T follicular helper cell (primary cell): ENCODE measurements at places on chromosomes 5 and 9.
A peak's percentile ranks its signal among the peaks of the same experiment; 100 is the strongest.

DNA sequence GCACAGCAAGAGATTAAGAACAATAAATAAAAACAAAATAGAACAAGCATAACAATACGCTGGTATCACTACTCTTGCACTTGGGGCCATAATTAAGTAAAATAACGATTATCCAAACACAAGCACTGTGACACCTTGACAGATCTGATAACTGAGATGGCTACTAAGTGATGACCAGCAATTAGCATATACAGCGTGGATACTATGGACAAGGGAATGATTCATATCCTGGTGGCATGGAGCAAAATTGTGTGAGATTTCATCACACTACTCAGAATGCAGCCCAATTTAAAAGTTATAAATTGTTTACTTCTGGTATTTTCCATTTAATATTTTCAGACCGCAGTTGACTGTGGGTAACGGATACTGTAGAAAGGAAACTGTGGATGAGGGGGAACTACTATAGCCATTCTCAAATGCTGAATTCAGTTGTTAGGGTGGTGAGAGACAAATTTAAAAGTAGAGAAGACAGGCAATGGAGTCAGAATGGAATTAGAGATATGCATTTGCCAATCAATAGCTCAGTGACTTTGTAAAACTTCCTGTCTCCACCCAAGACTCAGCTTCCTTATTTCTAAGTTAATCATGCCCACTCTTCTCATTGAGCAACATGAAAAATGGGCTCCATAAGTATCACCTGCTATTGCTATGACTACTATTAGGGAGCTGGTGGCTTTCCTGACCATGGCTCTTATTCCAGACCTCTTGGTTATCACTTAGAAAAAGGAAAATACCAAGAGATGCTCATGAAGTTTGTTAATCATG, 300.8 kb downstream of the TRIM32 start:
- no peak for DNase-seq

DNA sequence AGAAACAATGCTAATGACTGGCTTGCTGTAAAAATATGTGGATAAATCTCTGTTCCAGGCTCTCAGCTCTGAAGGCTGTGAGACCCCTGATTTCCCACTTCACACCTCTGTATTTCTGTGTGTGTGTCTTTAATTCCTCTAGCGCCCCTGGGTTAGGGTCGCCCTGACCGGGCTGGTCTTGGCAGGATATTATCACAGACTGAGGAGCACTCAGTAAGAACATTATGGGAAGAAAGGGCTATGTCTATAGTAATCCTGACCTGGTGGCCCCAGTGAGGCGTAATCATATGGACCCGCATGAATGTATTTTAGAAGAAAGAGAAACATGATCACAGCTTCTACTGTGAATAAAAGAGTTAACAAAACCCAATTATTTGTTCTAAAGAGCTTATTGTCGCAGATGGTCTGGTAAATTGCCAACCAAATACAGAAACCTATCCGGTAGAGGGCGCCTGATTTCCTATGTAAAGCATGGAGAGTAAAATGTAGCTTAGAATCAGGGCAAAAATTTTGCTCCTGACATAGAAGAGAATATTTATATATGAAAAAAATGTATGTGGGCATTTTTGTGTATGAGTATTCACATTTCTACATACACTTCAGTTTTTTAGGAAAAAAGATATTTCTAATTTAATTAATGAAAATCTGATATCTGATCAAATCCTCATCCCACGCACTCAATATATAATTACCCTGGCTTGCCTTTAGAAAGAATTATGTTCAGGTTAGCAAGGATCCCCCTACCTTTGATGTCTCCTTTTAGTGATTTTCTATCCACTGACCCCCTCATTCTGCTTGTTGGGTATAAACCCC, 5.8 kb upstream of the IFNA1 start:
- peak; percentile 14 for DNase-seq

DNA sequence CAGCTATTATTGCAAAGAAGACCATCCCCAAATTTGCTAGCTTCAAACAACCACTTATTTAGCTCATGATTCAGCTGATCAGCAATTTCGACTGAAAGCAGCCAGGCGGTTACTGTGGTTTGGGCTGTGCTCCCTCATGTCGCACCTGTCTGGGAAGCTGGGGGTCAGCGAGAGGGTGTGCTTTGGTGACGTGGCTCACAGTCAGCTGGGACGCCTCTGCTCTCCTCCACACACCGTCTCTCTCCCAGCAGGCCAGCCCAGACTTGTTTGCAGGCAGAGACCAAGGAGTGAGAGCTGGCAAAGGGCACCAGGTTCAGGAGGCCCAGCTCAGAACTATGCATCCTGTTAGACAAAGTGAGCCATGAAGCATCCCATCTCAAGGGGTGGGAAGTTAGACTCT, 140.9 kb downstream of the SYK start:
- DNase-seq, result no peak

DNA sequence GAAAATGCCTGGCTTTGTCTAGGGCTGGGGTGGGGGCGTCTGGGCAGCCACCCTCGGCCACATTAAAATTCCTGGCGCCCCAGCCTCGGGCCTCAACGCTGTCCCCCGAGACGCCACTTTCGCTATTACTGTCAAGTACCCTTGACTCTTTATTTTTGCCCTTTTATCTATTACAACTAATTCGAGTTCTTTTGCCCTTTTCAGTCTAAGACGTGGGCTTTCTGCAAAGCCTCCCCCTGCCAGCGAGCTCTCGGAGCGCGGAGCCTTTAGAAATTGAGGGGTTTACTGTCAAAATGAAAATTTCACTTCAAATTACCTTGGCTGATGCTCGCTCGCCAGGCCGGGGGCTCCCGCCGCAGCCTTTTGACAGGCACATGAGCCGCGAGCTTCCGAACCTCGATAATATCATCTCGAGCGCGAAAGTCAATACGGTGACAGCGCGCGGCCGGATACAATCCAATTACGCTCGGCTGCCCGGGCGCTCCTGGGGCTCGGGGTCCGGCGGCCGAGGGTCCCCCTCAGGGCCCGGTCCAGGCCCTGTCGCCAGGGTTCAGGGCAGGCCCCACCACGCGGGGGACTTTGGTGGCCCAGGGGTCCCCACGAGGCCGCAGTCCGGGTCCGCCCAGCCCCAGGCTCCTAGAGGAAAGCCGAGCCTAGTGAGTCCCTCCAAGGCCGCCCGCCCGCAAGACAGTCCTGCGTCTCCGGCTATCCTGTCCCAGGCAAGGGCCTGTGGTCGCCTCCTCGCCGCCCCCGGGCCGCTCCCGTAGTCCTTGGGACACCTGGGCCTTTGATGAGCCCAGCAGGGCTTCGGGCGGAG, 6.7 kb downstream of the IRX4 start:
- no peak for DNase-seq

DNA sequence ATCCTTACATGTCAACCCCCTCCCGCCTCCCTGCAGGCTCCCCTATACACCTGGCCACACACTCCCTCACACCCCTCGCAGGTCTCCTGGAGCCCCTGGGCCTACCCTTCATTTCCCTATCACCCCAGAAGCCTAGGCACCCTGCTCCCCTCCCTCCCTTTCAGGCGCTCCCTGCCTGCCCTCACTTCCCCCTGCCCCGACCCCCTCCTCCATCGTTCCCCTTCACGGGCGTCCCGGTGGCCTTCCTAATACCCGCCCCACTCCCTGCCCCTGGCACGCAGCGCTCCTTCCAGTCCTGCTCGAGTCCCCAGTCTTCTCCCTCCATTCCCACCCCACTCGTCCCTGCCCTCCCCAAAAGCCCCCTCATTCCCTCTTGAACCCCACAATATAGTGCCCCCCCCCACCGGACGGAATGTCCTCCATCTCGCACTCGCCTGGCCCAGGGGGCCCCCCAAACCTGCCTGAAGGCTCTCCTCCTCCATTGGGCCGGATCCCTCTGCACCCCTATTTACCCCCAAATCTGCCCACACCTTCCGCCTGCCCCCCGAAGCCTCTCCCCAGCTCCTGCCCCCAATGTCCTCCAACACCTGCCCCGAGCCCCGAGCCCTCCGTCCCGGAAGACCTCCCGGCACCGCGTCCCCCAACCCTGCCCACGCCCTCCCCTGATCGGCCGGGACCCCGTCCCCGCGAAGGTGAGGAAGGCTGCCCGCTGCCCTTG, 746 bp downstream of the STRBP start:
- DNase-seq, result peak; percentile 3

DNA sequence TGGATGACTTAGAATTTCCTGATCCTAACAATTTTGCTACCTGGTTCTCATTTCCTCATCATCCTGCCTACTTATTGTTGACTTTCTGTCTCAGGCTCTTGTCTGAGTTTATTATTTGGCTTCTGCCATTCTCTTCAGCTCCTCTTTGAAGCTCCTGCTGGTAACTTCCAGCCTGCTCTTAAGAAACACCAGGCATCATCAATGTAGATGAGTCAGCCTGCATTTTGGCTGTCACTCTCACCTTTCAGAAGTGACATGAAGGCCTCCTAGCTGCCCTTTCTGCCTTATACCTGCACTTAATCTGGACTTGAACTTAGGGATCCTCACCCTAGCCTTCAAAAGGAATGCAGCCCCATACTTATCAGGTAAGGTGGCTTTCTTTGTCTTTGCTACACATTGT, 551.8 kb upstream of the ZNF608 start:
- DNase-seq, result no peak

GRCh38 chr5:19002111-19002510, 985.9 kb downstream of the CDH18 start:
- DNase-seq, result no peak

GRCh38 chr5:63919763-63920478, 42.3 kb downstream of the HTR1A start:
- DNase-seq, result no peak

DNA sequence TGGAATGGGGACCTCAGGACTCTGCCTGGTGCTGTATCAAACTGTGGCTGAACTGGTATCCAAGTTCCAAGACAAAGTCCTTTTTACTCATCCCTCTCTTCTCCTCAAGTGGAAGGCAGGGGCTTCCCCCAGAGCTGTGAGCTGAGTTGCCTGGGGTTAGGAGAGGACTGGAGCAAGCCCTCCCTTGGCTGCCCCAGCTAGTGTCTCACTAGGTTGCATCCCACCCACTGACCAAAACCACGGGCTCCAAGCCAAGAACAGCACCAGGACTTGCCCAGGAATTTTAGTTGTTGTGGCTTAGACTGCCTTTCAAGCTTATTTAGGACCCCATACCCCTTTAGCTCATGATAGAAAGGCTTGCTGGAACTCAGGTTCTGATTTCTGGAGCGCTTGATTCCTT, 158.7 kb upstream of the TNC start:
- no peak for DNase-seq

- DNase-seq, result no peak
Observed at GRCh38 chr9:100600521-100601079, 22.7 kb downstream of the CAVIN4 start.

DNA sequence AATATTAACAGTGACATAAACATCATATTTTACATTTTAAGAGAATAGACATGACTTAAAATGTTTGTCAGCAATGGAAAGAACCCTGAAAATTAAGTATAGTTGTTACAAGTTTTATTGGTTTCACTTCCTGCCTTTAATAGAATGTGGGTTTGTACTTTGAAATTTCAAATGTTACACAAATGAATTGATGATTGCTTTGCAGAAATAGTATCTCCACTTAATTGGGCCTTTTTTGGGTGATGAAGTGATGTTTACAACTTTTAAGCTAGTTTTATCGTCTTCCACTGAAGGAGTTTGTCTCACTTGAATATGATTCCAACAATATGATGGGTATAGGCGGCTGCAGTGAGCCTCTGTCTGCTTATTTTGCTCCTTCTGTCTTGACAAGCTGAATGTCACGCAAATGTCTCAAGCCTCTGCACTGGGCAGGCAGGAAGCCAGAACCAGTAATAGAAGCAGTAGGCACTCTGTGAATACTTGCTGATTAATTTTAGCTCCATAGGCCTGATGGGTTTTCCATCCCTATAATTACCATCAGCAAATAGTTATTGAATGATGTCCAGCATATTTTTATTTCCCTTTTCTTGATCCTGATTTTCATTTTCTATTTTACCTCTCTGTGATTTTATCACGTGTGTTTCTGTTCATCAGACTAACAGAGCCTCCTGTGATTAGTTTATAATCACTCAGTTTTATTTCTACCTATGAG, 10.6 kb upstream of the NR3C1 start:
- no peak for DNase-seq

GRCh38 chr9:20479419-20480155, 142.7 kb downstream of the MLLT3 start:
- DNase-seq, result no peak

DNA sequence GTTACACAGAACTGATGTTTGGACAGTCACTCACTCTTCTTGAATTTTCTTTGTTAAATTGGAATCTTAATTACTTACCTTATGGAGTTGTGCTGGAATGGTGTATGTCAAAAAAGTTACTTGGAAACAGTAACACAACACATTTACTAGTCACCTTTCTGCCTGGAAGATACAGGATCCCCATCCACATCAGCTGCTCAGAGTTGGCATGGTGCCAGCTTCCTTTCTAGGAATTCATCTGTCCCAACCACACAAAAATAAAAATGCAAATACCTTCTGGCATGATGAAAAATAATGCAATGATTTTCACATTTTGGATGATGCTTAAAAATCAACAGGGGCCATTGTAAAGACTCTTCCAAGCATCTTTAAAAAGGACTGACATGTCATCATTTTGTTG, 341.5 kb downstream of the TMEM38B start:
- no peak for DNase-seq

DNA sequence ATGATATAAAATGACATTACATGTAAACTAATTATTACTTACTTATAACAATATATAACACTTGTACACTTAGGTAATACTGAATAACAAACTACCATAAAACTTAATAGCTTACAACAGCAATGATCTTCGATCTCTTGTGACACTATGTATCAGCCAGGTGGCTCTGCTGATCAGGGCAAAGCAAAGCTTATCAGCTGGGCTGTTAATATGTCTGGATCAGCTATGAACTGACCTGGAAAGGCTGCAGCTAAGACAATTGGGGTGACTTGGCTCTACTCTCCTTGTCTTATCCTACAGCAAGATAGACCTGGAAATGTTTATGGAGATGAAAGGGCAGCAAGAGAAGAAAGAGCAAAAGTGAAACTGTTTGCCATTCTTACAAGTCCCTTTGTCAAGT, 511.3 kb downstream of the TLR4 start:
- DNase-seq, result no peak

DNA sequence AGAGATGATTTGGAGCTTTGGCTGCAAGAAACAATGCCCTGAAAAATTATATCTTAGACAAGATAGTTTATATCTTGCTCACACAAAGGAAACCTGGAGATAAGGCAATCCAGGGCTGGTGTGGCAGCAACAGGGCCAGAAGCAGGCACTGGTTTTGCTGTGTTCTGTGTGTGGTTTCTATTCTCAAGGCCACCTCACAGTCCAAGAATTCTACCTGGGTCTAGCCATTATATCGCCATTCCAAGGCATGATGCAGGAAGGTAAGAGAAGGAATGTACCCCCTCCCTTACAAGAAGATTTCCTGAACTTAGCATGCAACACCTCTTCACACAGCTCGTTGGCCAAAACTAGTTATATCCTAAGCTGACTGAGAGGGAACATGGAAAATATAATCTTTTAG, 74.5 kb upstream of the MEGF10 start:
- no peak for DNase-seq
